ENCODE measurements at places on chromosomes 3 and 15.

GRCh38 chr3:139552632-139553365 is 13.3 kb upstream of the RBP1 start:
- no peak for DNase-seq

DNA sequence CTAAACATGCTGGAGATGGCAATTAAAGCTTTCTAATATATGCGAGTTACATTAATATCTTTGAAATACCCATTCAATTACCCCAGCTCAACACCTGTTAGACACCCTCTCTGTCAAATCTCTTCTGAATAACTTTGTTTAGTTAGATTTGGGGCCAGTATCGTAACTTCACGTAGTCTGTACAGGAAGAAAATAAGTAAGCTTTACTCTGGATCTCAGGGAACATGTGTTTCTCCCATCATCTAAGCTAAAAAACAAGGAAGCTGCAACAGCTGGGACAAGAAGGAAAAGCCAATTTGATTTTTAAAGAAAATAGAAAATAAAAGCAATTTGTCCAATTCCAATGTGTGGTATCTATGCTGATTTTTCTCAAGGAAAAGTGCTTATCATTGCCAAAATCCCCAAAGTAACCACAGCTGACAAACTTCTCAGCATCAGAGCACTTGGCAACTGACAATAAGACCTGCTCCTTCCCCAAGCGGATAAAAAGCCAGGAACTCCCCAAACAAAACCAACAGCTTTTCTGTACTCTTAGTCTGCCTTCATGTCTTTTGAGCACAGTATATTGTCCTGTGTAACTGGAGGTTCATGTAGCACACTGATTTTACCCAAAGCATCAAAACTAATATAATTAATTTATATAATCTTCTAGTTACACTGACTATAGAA is 279.1 kb downstream of the ZBTB20 start:
- DNase-seq = no peak

GRCh38 chr3:29708884-29709283 is 428.0 kb downstream of the RBMS3 start:
- DNase-seq = no peak

DNA sequence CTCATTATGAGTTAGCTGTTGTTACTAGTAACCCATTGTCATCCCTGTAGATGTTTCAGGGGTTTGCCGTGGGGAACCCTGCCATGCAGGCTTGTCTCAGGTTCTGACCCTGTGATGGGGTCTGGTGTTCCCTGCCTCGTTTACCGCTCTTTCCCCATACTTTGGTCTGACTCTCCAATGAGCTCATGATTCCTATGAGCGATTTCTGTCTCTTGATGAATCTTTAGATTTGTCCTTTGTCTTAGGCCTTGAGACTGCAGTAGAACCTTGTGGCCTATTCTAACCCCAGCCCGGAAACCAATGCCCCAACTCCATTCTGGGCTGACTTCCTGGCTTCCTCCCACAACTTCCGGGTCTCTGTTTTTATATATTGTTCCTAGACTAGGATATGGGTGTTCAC is 11.3 kb upstream of the IQGAP1 start:
- DNase-seq = no peak

Data from naive B cell (primary cell).